Stimulated activated CD4-positive, alpha-beta T cell treated with anti-CD3 and anti-CD28 coated beads, Interleukin-1b, Interleukin-23, amount 100 ng/mL, for 48 hours (primary cell): ENCODE measurements at places on chromosomes 6 and 20.

DNA sequence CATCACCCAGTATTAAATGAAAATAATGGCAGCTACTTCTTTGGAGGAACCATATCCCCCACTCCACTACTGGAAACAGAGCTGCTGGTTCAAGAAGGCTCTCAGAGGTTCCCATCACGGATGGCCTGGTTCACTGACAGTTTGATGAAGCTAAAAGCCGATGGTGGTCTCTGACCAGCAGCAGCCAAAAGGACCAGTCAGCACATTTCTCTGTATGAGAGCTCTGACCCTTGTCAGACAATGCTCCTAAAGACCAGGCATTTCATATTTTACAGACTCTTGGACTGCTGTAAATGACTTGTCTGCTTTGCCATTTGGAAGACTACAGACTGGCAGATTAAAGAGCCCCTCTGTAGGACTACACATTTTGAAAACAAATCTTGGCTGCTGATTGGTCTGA, 16.6 kb downstream of the PRKN start:
- DNase-seq = no peak

DNA sequence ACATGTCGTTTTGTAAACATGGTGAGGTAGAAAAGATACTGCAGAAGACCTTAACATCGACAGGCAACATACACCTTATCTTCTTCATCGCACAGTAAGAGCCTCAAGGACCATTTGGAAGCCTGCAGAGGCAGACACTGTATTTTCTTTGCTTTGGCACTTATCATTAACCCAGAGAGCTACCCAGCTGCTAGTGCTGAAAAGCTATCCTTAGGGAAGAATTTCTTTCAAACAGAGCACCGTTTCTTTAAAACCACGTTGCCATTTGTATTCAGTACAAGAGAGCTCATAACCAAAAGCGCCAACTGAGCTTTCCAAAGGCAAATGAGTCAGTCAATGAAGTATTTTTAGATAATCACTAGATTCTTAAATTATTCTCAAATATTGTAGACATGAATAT, 306.6 kb downstream of the EPM2A start:
- no peak for DNase-seq

DNA sequence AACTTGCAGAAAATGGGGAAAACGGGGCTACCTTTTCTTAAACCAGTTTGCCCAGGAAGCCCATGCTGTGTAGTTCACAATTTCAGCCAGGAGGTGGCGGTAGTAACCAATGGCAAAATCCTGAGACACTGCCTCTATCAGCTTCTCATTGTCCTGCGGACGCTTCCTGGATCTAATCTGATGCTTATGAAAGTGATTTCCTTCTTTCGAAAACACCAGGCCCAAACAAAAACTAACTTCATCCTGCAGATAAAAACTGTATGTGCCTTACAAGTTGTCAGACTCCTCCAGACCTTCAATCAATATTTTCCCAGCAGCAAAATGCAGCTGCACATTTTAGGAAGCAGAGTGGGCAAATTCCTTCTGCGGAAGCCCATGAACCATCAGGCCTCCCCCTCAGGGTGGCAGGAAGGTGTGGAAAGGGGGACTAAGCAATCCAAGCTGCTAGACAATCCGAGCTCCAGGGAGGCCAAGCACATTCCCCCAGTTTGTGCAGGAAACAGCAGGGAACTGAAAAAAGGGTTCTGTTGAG, 88.5 kb downstream of the LY86 start:
- peak; percentile 78 for DNase-seq

GRCh38 chr20:48626938-48627736, 200.7 kb downstream of the PREX1 start:
- no peak for DNase-seq

- no peak for DNase-seq
Observed at GRCh38 chr6:36674942-36675341, 3.6 kb upstream of the CDKN1A start.
